ENCODE measurements at places on chromosomes 2 and 18. TPM values are rescaled to one million over a fixed set of nuclear protein-coding genes. Genes with fewer than 3 reads are reported as not detected.

Gene IGFBP2
- 55.5 TPM for polyA plus RNA-seq

Gene TMEM178A
- 0.04 TPM for polyA plus RNA-seq

Gene IL1F10
- polyA plus RNA-seq, result 0.12 TPM

Gene NEMP2
- 2.2 TPM for polyA plus RNA-seq

Gene RESP18
- not detected for polyA plus RNA-seq

Gene IL1A
- 156 TPM for polyA plus RNA-seq

Gene CYS1
- 0.14 TPM for polyA plus RNA-seq

Gene ALLC
- polyA plus RNA-seq, result not detected

Gene SERPINB11
- polyA plus RNA-seq, result not detected

Gene PROM2
- 26.6 TPM for polyA plus RNA-seq

Gene CHST9
- not detected for polyA plus RNA-seq

Gene TET3
- polyA plus RNA-seq, result 0.85 TPM

Gene ANO7
- 0.62 TPM for polyA plus RNA-seq

Gene CCDC102B
- polyA plus RNA-seq, result 0.09 TPM

Gene ARHGAP28
- polyA plus RNA-seq, result 0.06 TPM

Gene RASGRP3
- 0.22 TPM for polyA plus RNA-seq

Gene XDH
- 6.6 TPM for polyA plus RNA-seq

Gene IKZF2
- polyA plus RNA-seq, result 0.61 TPM

Gene TRIM43
- polyA plus RNA-seq, result not detected

Gene ABCG5
- not detected for polyA plus RNA-seq

Gene CPLX4
- not detected for polyA plus RNA-seq

Gene NTSR2
- polyA plus RNA-seq, result not detected

Gene MAL
- not detected for polyA plus RNA-seq
